ENCODE measurements at places on chromosomes 16 and 17.

DNA sequence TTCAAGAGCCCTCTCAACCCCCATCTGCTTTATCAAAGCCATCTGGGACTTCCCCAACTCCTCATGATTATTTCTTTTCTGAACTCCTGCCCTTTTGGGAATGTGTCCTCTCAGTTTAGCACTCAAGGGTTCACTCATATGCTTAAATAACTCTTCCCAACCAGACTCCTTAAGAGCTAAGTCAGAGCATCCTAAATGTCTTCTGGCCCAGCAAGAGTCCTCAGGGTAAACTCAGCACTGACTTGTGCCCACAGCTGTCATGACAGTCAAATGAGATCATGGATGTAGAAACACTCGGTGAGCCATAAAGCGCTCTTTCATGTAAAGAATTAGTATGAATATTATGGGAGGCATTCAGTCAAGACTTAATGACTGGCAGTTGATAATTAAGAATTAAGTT, 85.9 kb downstream of the TEX14 start:
- DNase-seq, result no peak

GRCh38 chr16:78025631-78026030, 3.3 kb downstream of the CLEC3A start:
- no peak for DNase-seq

- DNase-seq, result no peak
Measured at GRCh38 chr16:29989111-29989858, 6.1 kb downstream of the HIRIP3 start.

DNA sequence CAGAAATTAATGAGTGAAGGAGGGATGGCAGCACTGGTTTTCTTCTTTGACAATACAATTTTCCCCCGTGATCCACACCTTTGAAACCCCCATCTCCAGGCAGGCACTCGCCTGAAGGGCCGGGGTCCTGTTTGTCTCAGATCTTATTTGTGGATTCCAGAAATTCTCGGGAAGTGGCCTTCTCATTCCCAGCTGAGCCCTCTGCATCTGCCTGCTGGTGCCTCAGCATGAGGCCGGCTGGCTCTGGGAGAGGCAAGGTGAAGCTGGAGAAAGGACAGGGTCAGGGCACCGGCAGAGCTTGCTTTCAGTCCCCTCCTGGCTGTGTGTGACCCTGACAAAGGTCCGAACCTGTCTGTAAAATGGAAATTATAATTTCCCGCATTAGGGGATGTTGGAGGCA, 35.8 kb upstream of the C1QL1 start:
- DNase-seq, result no peak

GRCh38 chr17:80122026-80122575, 20.7 kb downstream of the GAA start:
- DNase-seq, result no peak

DNA sequence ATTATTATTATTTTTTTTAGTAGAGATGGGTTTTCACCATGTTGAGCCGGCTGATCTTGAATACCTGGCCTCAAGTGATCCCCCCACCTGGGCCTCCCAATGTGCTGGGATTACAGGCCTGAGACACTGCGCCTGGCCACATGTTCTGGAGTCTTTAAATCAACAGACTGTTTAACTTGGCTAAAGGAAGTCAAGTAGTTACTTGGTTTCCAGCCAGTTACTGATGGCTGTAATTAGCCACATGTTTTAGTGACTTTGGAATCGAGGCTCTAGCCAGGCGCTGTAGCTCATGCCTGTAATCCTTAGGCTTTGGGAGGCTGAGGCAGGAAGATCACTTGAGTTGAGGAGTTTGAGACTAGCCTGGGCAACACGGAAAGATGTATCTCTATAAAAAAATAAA, 699.2 kb upstream of the RBFOX1 start:
- no peak for DNase-seq

GRCh38 chr17:72338847-72339790, 218.3 kb downstream of the SOX9 start:
- no peak for DNase-seq

GRCh38 chr16:21179126-21179982, 20.9 kb downstream of the LDAF1 start:
- no peak for DNase-seq

GRCh38 chr17:82320956-82321927, 3.8 kb upstream of the CD7 start:
- peak; percentile 79 for DNase-seq

DNA sequence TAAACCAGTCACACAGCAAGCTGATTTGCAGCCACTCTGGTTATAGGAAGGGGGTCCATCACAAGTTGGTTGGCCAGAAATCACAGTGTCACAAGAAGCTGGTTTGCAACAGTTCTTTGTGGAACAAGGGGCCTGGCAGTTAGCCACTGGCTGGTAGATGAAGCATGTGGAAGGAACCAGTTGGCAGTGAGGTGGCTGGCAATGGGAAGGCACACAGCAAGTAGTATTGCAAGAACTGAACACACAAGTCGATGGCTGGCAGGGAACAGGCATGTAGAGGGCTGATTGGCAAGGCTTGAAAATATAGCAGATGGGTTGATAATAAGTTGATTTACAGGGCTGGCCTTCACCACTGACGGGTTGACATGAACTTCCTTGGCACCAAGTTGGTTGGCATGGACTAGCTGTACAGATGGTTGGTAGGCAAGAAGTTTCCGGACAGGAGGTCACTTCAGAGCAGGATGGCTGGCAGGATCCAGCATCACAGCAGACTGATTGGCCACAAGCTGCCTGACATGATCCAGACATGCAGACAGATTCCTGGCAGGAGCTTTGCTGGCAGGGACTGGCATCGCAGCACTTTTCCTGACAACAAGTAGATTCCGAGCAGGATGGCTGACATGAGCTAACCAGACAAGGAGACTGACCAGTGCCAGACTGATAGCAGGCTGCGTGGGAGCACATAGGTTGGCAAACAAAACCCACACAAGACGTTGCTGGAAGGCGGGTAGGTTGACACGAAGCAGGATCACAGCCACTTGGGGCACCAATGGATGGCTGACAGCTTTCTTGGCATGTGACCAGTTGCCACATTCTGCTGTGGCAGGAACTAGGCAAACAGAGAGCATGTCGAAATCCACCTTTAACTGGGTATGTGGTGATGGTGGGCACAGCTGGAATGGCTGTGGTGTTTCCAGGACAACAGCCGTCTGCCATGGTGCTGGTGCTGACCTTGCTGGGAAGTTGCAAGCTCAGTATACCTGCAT, at the start of gene KRTAP29-1:
KRTAP29-1 (minus strand) TSS at position 936 of the 986 bp plus-strand sequence; CDS start at position 936, 0 bp downstream.
- DNase-seq, result no peak

- DNase-seq, result no peak
Measured at GRCh38 chr16:79800016-79800608, 199.6 kb upstream of the MAF start.

DNA sequence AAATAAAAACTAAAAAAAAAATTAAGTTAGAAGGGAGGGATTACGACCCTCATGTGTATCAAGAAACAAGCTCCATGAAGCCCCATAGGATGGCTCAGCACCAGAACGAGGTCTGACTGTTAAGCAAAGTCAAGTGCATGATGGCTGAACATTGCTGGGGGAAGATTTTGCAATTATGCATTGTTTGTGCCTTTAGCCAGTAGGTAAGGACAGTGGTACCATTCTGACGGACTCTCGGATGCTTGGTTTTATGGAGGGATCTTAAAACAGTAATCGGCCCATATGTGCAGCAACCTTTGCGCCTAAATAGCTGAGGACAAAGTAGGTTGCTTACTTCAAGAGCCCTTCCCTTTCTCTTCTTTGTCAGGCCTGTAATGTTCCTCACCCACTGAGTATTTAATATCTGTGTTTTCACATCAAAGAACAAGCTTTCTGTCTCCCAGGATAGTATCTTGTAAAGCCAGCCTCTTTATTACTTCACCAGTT, 186.0 kb downstream of the WWOX start:
- DNase-seq, result no peak

GRCh38 chr16:67886387-67886786, 1.7 kb downstream of the NRN1L start:
- no peak for DNase-seq
